Activated T-cell treated with anti-CD3 and anti-CD28 coated beads, Interleukin-2, amount 50 U/mL, for 4 hours (primary cell): ENCODE measurements at places on chromosomes 2 and 18. TPM values are rescaled to one million over a fixed set of nuclear protein-coding genes. Genes with fewer than 3 reads are reported as not detected.

The NEU2 gene
- not detected for total RNA-seq

The FHL2 gene
- total RNA-seq = 2.7 TPM

The TRIM43 gene
- not detected for total RNA-seq

The ABCA12 gene
- not detected for total RNA-seq

The ACOXL gene
- total RNA-seq = 0.24 TPM

The CKAP2L gene
- 3.2 TPM for total RNA-seq

The PDE11A gene
- total RNA-seq = not detected

The RAB27B gene
- total RNA-seq = 0.78 TPM

The CNTNAP5 gene
- not detected for total RNA-seq

The COL6A3 gene
- 33.2 TPM for total RNA-seq

The CSRNP3 gene
- total RNA-seq = not detected

The SPDYA gene
- total RNA-seq = 0.91 TPM

The DLX1 gene
- not detected for total RNA-seq

The MC2R gene
- total RNA-seq = not detected

The TPO gene
- not detected for total RNA-seq

The CNDP1 gene
- 0.49 TPM for total RNA-seq

The GALNT5 gene
- total RNA-seq = 0.08 TPM

The UGT1A4 gene
- total RNA-seq = not detected

The EMILIN2 gene
- 21.5 TPM for total RNA-seq

The HDLBP gene
- 257 TPM for total RNA-seq

The TRAPPC8 gene
- 32.3 TPM for total RNA-seq

The REG1B gene
- 1.7 TPM for total RNA-seq

The TXNDC2 gene
- not detected for total RNA-seq

The SERPINE2 gene
- total RNA-seq = 15.9 TPM

The LHCGR gene
- total RNA-seq = not detected

The PLGLB2 gene
- total RNA-seq = not detected

The CDKL4 gene
- total RNA-seq = not detected

The STON1 gene
- 0.53 TPM for total RNA-seq

The SERPINB3 gene
- not detected for total RNA-seq

The SAG gene
- total RNA-seq = not detected

The PRKAG3 gene
- not detected for total RNA-seq

The FARSB gene
- total RNA-seq = 72.1 TPM

The PLCD4 gene
- total RNA-seq = 0.40 TPM

The UGT1A5 gene
- not detected for total RNA-seq

The STAT4 gene
- 46.0 TPM for total RNA-seq

The GPAT2 gene
- total RNA-seq = 9.3 TPM

The RAB6C gene
- not detected for total RNA-seq

The CPLX4 gene
- not detected for total RNA-seq

The C2orf81 gene
- total RNA-seq = 1.3 TPM

The GKN1 gene
- not detected for total RNA-seq

The UGT1A3 gene
- total RNA-seq = not detected

The ECEL1 gene
- 0.16 TPM for total RNA-seq

The SNTG2 gene
- total RNA-seq = 0.98 TPM

The PIAS2 gene
- 21.0 TPM for total RNA-seq

The KRTCAP3 gene
- 5.4 TPM for total RNA-seq

The POTEI gene
- not detected for total RNA-seq

The ACMSD gene
- not detected for total RNA-seq

The GYPC gene
- total RNA-seq = 85.2 TPM

The COLEC11 gene
- 0.43 TPM for total RNA-seq

The CDH7 gene
- not detected for total RNA-seq

The DTNA gene
- not detected for total RNA-seq

The C1GALT1C1L gene
- 0.34 TPM for total RNA-seq

The IL36A gene
- not detected for total RNA-seq

The KCNE4 gene
- not detected for total RNA-seq

The MC5R gene
- not detected for total RNA-seq

The TYMS gene
- 54.5 TPM for total RNA-seq

The PAX3 gene
- total RNA-seq = not detected

The NAT8 gene
- total RNA-seq = not detected

The ATP5MC3 gene
- total RNA-seq = 348 TPM
